ENCODE measurements at places on chromosomes 7 and 10. TPM values are rescaled to one million over a fixed set of nuclear protein-coding genes. Genes with fewer than 3 reads are reported as not detected.

DNA sequence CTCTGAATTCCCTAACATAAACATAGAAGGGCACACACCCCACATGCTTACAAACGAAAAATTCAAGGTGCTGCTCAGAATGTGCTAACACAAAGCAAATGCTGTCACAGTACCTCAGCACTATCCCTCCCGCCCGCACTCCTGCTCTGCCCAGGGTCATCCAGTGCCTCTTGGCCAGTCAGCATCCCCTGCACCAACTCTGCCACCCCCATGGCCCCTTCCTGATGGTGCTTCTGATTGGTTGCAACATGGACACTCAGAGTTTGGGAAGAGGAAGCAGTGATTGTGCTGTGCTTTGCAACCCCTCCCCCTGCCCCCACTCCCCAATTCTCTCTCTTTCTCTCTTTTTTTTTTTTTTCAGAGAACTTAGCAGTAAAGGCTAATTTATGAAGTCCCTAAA is 13.8 kb upstream of the LEP start:
- DNase-seq: no peak

DNA sequence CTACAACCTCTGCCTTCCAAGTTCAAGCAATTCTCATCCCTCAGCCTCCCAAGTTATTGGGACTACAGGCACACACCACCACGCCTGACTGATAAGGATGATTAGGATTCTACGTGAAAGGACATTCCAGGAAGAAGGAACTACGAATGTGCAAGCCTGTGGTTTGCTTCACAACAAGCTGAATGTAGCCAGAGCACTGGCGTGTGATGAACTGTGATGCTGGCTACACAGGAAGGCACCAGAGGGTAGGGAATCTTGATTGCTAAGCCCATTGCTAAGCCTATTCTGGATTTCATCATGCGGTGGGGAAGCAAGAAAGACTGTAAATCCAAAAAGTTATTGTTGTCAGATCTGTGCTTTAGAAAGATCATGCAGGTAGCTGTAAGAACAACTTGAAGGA is 72.3 kb upstream of the SRRM3 start:
- no peak for DNase-seq

DNA sequence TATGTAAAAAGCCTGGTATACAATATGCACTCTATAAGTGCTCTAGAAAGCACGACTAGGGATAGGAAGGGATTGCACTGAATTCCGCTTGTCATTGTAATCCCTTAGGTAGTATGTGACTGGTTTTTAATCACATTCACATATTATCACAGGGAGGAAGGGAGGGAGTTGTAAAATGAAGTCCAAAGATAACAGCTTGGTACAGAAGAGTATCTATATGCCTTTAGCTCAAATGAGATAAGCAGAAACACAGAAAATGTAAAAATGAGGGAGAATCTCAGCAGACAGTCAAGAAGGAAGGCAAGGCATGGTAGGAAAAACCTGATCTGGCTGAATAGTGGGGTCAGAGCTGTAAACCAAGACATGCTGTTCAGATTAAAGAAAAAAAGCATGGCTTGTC is 63.4 kb downstream of the ABI1 start:
- DNase-seq: no peak

- no peak for DNase-seq
Measured at GRCh38 chr7:129952086-129952652, 591 bp downstream of the UBE2H start.

DNA sequence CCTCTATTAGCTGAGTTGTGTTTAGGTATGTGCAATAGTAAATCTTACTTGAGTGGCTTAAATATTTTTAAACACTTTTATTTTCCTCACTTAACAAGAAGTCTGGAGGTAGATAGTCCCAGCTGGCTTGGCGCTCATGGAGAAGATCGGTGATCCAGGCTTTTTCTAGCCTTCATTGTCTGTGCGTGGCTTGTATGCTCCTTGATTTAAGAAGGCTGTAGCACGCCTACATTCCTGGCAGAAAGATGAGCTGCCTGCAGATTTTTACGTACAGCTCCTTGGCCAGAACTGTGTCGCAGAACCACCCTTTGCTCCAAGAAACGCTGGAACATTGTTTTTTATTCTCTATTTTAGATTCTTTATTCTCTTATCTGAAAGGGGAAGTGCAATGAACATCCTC is 284.1 kb downstream of the KIF20B start:
- DNase-seq: no peak

GRCh38 chr7:85010306-85010705 is 176.6 kb downstream of the SEMA3D start:
- no peak for DNase-seq

- no peak for DNase-seq
Measured at GRCh38 chr7:3861941-3862340, 560.9 kb downstream of the SDK1 start.

- DNase-seq: no peak
Measured at GRCh38 chr10:20215547-20216152, 399.4 kb downstream of the PLXDC2 start.

DNA sequence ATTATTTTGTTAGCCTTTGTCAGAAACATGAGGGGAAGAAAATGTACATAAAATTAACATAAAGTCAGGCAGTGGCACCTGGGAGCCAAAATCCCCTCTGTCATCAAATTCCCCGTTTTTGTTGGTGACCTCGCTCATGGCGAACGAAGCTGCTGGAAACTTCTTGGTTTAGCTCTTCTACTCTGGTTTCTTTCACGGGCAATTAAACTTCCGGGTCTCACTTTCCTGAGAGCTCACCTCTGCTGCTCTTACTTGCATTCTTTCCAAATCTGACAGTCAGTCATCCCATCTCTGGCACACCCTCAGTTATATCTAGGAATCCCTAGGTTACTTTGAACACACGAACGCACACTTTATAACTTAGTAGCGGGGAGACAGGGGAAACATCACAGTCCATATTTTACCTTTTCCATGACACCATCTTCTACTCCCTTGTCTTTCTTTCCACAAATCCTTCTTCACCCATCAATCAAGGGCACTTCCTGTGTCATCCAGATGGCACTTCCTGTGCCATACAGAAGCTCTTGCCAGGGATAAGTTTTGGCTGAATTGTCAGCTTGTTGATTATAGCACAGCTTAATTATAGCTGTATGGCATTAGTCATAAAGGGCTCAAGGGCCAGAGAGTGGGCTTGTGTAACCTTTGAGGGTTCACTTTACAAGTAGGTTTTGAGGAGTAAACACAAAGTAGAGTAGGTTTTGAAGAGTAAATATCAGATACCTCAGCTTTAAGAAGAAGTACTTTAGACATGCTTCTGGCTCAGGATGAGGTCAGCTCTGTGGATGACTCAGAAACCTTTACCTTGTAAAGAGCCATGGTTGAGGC is 105.1 kb downstream of the GATA3 start:
- DNase-seq: no peak

- DNase-seq: no peak
Measured at GRCh38 chr7:142377567-142377966, 119.7 kb upstream of the PRSS58 start.

The MBL2 gene
- total RNA-seq: not detected

The SNCG gene
- not detected for total RNA-seq

The SYT15B gene
- total RNA-seq: 0.13 TPM

The FBH1 gene
- total RNA-seq: 59.3 TPM

The INSYN2A gene
- not detected for total RNA-seq

The SMURF1 gene
- 14.9 TPM for total RNA-seq

Measured in CD8-positive, alpha-beta memory T cell (primary cell).